ENCODE measurements at places on chromosomes 12 and 14. TPM values are rescaled to one million over a fixed set of nuclear protein-coding genes. Genes with fewer than 3 reads are reported as not detected.

Gene LRP6
- 39.5 TPM for total RNA-seq

Gene MMP17
- 10.8 TPM for total RNA-seq

Gene ESRRB
- total RNA-seq: not detected

Gene AQP2
- not detected for total RNA-seq

Gene AKAP5
- 0.17 TPM for total RNA-seq

All from fibroblast of lung (primary cell).